ENCODE measurements at places on chromosomes 1 and 21.

DNA sequence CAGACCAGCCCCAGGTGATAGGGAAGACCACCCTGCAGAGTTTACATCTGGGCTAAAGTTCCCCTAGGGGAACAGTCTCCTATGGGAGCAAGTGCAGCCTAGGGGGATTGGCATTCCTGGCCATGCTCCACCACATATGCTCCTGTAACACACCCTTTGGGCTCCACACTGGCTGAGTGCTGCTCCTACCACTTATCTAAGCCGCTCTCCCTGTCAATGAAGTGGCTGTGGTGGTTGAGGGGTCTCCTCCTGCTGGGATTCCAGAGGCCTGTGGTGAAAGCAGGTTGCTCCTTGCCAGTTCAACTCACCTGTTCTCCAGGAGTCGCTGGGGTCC is 51.1 kb downstream of the COL24A1 start:
- DNase-seq = no peak

DNA sequence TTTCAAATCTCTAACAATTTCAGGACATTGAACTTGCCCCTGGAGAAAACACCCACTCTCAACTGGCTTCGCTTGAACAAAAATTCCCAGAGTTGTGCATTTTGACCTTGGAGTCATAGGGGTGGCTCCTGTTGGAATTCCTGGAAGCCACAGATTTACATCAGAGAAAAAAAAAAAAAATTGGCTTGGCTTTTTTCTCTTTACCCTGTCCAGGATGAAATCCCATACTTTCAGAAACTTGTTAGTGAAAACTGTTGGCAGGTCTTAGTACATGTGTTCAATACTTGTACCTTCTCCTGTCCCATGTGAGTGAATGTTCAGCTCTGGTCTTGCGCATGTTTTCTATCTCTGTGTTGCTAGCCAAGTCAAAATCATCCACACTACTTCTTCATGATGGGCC is 228.8 kb downstream of the TGFB2 start:
- no peak for DNase-seq

DNA sequence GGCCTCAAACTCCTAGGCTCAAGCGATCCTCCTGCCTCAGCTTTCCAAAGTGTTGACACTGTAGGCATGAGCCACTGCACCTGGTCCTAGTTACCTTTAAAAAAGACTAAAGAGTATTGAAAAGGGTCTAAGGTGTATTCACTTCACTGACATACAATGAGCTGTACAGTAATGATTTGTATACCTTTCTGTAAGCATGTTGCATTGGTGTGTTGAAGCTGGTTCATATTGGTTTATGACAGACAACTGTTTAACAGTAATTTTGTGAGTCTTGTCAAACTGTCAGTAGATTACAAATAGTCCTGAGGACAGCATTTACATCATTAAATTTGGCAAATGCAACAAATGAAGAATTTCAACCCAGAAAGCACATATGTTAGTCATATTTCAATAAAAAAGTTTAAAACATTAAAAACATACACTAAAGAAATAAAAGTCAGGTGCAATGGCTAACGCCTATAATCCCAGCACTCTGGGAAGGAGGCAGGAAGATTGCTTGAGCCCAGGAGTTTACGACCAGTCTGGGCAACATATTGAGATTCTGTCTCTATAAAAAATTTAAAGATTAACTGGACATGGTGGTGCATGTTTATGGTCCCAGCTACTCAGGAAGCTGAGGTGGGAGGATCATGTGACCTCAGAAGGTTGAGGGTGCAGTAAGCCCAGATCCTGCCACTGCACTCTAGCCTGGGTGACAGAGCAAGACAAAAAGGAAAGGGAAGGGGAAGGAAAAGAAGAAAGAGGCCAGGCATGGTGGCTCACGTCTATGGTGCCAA is 88.3 kb upstream of the HP1BP3 start:
- no peak for DNase-seq

DNA sequence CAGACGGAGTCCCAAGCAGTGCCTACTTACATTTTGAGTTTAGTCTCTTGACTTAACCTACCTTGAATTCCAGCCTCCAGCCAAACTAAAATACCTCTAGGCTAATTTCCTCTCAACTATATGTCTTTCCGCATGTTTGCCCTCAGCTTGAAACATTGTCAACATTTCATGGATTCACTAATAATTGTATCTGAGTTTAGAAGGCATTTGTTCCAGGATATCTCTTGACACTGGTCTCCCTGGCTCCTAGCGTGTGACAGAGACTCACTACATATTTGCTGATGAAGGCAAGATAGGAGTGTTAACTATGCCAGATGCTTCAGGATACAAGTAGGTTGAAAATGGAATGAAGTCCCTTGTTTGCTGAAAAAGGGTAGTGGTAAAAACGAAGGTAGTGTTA is 136.1 kb downstream of the GREM2 start:
- DNase-seq = no peak

DNA sequence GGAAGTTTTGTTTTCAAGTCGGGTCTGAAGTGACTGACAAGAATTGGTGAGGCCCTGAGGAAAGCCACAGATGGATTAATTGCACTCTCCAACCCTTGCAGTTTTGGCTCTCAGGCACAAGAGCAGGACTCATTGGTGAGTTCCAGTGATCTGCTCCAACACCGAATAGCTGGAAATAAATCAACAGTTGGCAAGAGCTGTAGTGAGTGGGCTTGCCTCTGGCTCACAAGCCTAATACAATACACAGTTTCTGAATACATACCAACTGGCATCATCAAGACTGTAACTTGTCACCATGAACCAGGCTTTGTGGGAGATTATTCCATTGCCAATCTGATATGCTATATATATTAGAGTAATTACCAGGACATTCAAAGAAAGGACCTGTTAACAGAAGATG is 131.6 kb downstream of the GRIK1 start:
- DNase-seq = no peak

- DNase-seq = no peak
Observed at GRCh38 chr1:7527733-7528045, 243.4 kb upstream of the VAMP3 start.

GRCh38 chr1:114250683-114251572 is 97.3 kb upstream of the SYT6 start:
- DNase-seq = no peak

GRCh38 chr1:190456129-190456528 is 21.5 kb downstream of the BRINP3 start:
- DNase-seq = no peak

DNA sequence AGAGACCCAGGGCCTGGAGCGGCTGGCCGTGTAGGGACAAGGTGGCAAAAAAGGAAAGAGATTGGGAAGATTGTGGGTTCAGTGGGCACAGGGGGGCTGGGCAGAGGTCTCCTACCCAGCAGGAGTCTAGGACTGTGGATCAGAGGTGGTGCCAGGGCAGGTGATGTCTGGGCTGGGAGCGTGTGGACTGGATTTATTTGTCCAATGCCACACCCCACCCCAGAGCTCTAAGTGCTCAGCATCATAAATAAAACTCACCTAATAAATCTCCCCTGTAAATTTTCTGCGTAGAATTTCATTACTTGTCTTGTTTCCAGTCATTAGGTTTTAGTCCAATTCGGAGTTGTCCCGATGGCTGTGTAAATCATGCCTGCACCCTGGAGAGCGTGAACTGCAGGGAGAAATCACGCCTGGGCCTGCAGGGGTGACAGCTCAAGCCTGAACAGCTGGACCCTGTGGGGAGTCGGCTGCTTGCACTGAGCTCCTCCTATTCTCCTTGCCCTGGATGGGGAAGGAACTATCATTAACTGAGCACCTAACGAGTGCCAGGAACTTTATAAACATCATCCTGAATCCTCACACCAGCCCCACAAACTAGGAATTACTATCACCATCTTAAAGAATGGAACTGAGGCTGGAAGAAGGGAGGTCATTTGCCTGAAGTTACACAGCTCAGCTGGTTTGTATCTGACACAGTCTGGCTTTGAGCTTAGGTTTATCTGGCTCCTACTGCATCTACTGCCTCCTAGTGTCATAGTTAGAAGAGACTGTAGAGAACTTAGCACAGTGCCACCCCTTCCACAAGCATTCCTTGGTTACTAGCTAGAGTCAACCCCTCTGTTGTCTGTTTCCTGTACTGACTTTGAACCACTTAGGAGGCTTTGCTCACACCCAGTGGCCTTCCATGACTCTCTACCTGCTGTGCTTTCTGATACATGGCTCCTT is 25.0 kb upstream of the POU3F1 start:
- no peak for DNase-seq

DNA sequence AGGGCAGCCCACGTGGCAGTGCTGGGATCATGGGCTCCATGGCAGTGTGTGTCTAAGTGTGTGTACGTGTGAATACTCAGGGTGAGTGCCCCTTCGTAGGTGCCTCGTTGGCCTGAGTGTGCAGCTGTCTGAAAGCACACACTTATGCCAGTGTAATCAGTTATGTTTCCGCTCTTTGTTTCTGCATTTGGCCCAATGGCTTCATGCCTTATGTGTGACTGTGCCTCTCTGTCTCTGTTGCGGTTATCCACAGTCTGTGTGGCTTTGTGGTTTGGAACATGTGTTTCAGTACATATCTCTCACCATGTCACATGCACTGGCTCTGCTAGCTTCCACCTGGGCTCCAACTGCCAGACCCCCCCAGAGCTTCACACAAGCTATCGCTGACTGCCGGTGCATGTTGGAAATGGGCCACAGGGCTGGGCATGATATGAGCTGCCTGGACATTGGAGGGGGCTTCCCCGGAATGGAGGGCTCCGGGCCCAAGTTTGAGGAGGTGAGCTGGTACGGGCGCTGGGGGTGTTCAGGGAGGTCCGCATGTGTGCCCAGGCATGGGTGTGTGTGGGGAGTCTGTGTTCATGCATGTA is 70.3 kb upstream of the TINAGL1 start:
- no peak for DNase-seq

DNA sequence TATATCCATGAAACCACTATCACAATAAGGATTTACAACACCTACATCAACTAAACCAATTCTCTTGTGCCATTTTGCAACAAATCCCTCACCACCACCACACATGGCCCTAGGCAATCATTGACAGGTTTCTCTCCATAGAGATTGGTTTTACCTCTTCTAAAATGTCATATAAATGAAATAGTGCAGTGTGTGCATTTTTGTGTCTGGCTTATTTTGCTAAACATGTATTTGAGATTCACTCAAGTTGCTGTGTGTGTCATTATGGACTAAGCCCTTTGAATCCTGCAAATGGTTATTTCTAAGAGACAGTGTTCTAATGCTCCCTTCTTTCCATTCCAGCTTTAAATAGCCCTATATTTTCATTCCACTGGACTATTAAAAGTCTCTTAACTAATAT is 179.7 kb upstream of the LRRC7 start:
- DNase-seq = no peak

- DNase-seq = no peak
Observed at GRCh38 chr1:100847361-100848082, 47.1 kb downstream of the EXTL2 start.

DNA sequence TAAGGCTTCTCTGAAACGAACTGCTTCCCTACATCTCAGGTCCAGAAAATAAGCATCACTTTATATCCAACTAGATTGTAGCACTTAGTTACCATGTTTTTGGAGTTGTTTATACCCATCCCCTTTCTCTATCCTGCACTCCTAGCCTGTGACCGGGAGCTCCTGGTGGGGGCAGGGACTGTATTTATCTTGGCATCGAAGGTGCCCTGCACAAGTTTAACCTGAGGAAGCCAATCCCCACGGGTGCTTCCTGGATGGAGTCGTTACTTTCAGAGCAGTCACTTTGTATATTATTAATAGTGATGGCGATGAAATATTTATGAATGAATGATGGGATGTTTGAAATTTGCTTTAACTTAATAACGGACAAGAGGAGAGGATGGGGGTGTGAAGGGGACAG is 73.9 kb downstream of the KLHDC7A start:
- DNase-seq = no peak

DNA sequence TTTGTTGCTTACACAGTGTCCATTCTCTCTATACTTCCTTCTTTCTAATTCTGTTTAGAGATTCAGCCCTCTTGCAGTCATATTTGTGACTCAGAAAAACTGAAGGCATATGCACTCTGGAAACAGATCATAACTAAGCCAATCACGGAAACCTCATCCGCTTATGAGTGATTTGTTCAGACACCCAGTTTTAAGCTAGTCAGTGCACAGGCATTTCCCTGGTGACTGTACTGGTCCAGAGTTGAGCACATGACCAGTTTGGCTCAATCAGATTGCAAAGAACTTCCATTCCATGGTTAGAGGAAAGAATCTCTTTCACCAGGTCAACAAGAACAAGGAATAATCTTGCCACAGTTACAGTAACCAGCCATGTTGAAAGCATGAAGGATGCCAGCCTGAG is 69.2 kb upstream of the SGIP1 start:
- no peak for DNase-seq

GRCh38 chr1:235513495-235514366 is 9.5 kb upstream of the B3GALNT2 start:
- peak; percentile 41 for DNase-seq

- no peak for DNase-seq
Observed at GRCh38 chr1:65229754-65230339, 79.5 kb upstream of the DNAJC6 start.

DNA sequence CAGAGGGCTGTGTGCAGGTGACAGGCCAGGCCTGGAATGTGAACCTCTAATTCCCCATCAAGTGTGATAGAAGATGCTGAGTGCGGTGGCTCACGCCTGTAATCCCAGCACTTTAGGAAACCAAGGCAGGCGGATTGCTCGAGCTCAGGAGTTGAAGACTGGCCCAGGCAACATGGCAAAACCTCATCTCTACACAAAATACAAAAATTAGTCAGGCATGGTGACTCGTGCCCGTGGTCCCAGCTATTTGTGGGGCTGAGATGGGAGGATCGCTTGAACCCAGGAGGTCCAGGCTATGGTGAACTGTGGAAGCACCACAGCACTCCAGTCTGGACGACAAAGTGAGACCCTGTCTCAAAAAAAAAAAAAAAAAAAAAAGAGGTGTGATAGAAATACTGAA is 40.1 kb upstream of the PUM1 start:
- no peak for DNase-seq

DNA sequence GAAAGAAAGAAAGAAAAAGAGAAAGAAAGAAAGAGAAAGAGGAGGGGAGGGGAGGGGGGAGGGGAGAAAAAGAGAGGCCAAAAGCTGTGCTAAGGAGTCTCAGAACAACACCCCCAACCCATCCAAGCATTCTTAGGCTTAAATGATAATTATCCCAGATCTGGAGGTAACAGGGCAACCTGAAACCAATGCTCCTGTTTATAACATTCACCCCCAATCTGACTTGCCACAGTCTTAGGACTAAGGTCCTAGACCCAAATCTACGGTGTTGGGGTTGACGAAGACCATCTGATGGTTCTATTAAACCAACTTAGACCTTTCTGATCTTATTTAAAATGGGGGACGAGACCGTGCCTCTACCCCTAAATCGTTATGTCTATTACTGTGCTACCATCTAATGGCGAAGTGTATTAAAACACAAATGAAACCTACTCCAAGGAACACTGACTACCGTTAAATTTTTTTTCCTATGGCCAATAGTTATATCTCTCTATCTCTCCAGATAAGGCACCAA is 119.3 kb upstream of the CDC42BPA start:
- DNase-seq = peak; percentile 54

DNA sequence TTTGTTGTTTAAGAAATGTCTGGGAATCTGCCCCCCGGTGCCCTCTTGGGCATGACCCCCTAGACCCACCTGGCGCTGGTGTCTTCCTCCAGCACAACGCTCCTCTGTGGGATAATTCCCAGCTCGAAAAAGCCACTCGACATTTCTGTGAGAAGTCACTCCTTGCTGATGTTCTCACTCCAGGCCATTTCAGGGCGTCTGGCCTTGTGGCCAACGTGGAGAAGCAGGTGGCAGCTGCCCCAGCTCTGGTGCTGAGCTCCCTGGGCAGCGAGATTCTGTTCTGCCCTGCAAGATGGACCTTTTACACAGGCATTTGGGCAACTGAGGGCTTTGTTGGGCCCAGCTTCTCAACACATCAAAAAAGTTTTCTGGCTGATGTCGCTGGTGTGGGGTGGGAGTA is 147.7 kb upstream of the WNT4 start:
- DNase-seq = no peak

Measured in NCI-H1436 treated with DMSO at 0.1 percent for 48 hours (cell line).